ENCODE measurements at places on chromosomes 5 and 9.

GRCh38 chr5:177319913-177320588 is 8.4 kb upstream of the MXD3 start:
- DNase-seq: no peak

- DNase-seq: no peak
Measured at GRCh38 chr9:16029796-16030363, 477.0 kb downstream of the CCDC171 start.

GRCh38 chr5:33936004-33936380 is 194 bp upstream of the RXFP3 start:
- DNase-seq: no peak

DNA sequence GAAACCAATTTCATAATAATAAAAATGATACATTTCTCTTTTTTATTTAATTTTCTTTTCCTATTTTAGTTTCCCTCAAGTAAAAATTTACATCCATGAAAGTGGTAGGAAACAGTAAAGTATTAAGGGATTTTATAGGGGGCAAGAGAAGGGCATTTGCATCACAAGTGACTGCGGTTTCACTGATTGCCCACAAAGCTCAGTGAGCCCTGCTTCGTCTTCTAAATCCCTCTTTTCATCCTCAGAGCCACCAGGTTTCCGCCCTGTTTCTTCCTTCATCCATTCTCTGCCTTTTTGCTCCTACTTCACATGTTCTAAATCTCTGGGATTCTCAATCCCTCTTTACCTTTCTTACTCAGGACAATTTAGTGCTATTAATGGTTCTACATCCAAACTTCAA is 491.4 kb downstream of the LRRC70 start:
- no peak for DNase-seq

- DNase-seq: no peak
Measured at GRCh38 chr9:6575324-6576034, 70.0 kb downstream of the GLDC start.

DNA sequence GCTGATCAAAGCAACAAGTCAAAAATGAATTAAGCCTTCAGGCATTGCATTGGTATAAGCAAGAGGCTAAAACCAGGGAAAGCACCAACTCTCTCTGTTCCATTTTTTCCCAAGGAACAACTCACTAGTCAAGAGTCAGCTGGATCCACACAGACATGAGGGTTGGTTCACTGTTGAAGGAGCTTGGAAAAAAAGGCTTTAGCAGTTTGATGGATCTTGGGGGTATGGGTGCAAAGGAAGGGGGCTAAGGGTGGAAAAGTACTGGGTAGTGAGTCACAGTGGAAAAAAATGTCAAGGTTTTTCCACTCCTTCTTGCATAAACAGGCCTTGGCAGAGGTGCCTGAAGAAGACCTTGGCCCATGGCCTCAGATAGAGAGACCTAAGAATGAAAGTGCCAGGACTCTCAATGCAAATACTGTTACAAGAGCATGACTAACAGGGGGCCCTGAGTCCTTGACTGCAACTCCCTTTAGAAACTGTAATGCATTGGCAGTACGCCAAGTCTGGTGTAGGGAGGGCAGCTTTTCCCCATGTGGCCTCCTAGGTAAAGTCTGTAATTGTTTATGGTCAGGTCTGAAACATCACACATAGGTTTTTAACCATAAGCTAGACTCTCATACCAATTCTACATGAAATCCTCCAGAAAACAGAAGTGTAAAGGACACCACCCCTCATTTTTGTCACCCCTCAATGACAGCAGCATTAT is 23.7 kb downstream of the ACTL7A start:
- no peak for DNase-seq

DNA sequence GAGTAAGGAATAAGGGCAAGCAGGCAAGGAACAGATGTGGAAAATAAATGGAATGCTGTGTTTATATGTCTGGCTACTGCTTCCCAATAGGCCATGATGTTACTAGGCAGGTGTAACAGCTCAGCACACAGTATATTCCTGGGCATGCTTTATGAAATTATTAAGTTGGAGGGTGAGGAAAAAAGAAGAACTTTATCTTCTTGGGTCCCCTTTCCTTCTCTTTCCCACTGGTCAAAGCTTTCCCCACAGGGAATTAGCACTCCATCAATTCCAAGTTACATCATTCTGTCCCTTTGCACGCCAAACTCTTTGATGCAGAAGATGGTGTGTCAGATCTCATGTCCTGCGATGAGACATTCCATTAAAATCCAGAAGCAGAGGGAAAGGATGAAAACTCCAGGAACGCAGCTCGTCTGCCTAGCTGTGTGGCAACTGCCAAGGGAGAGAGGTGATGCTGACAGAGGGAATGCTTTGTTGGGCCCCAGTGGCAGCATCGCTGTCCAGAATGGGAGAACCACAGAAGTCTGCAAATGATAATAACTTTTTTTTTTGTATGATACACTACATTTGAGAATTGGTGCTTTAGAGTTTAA is 447.3 kb upstream of the ARRDC3 start:
- no peak for DNase-seq

- DNase-seq: no peak
Measured at GRCh38 chr9:113873446-113873845, 2.7 kb upstream of the ZNF618 start.

All from CD4-positive, alpha-beta T cell treated with Interleukin-15 for 4 hours (primary cell).